ENCODE measurements at places on chromosomes 1 and 21. TPM values are rescaled to one million over a fixed set of nuclear protein-coding genes. Genes with fewer than 3 reads are reported as not detected.

- peaks cover 2% of the 10 kb centered on the region for H3K36me3 ChIP-seq
- H3K4me3 ChIP-seq = no peak overlapping the region
- no peak overlapping the region for H3K27ac ChIP-seq
- DNase-seq = no peak
These were observed 116.0 kb upstream of the ZNHIT6 start for GRCh38 chr1:85824066-85824840.

Gene TOE1
- 23.9 TPM for total RNA-seq

Gene C8A
- total RNA-seq = not detected

DNA sequence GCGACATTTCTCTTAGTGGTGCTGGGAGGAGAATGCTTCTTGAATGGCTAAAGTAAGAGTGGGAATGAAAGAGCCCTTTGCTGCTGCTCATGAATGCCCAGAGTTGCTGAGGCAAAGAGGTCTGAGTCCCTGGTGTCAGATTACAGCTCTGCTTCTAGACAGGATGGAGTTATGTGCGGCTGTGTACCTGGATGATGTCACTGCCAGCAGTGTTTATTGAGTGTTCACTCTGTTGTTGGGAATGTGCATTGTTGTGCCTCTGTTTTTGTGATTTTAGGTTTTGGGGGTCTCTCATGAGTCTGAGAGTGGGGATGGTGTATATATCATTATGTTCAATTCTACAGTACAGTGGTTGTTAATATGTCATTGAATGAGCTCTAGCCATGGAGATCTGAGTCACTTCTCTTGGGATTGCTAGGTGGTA, 2.7 kb downstream of the CDC14A start:
- peaks cover 65% of the 10 kb centered on the region for H3K4me1 ChIP-seq
- peak overlapping the region; percentile 96 for H3K27ac ChIP-seq
- no peaks in the 10 kb centered on the region for H3K27me3 ChIP-seq
- DNase-seq = no peak
- H3K4me3 ChIP-seq = peak overlapping the region; percentile 99

DNA sequence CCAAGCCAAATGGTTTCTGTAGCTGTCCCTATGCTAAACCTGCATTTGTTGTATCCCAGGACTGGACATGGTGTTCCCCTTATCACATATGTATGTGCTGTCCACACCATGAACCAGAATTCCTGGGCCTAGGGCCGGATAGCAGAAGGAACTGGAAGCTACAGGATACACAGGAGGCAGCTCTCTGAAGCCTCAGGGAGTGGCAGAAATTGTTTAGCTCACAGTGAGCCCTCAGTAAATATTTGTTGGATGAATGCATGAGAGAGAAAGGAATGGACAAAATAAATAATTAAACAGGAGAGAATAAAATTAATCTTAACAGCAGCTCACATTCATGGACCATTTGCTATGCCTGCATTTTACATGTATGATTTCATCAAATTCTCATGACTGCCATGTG, 2.1 kb downstream of the NIPAL3 start:
- H3K27me3 ChIP-seq = no peaks in the 10 kb centered on the region
- peak overlapping the region; percentile 27 for H3K27ac ChIP-seq
- no peak for DNase-seq
- H3K4me1 ChIP-seq = peaks cover 89% of the 10 kb centered on the region
- H3K36me3 ChIP-seq = peaks cover 31% of the 10 kb centered on the region
- H3K4me3 ChIP-seq = peak overlapping the region; percentile 97

Gene NCF2
- 22.6 TPM for total RNA-seq

DNA sequence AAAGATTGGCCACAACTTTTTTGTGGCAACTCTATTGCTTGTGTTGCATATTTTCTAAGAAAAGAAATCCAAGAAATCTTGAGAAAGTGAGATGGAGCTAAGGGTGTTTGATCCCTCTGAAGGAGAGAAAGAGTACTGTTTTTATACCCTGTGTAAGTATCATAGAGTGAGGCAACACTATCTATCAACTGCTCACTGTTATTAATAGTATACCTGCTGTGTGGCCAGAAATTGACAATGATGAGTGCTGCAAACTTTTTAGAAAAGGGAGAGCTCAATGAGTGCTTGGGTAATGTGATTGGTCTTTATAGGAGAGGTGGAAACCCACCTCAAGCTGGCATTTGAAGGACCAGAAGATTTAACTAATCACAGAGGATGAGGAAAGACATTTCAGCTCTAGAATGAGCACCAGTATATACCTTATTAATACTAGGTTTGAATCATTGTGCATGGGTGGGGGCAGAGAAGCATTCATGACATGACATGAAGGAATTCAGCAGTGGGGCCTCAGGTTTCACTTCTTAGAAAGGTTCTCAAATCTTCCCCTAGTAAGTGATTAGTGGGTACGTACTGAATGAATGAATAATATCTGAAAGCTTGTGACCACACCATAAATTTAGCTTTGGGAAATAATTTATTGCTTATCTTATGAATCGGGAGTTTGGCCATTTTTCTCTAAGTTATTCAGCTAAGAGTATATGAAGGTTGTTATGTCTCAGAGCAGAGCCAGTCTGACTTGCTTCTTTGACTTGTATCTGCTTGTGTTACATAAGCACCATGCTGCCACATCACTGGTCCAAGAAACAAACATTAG, 169.2 kb upstream of the SGIP1 start:
- peak overlapping the region; percentile 59 for H3K4me3 ChIP-seq
- no peak for DNase-seq
- peaks cover 27% of the 10 kb centered on the region for H3K36me3 ChIP-seq
- H3K27ac ChIP-seq = peak overlapping the region; percentile 23
- H3K4me1 ChIP-seq = peaks cover 86% of the 10 kb centered on the region

GRCh38 chr1:233909195-233909594, 4.7 kb downstream of the SLC35F3 start:
- DNase-seq = no peak
- H3K4me3 ChIP-seq = no peak overlapping the region
- no peak overlapping the region for H3K27ac ChIP-seq
- peaks cover 50% of the 10 kb centered on the region for H3K27me3 ChIP-seq
- H3K36me3 ChIP-seq = peaks cover 5% of the 10 kb centered on the region
- H3K4me1 ChIP-seq = peaks cover 2% of the 10 kb centered on the region

Gene MEF2D
- 86.8 TPM for total RNA-seq

DNA sequence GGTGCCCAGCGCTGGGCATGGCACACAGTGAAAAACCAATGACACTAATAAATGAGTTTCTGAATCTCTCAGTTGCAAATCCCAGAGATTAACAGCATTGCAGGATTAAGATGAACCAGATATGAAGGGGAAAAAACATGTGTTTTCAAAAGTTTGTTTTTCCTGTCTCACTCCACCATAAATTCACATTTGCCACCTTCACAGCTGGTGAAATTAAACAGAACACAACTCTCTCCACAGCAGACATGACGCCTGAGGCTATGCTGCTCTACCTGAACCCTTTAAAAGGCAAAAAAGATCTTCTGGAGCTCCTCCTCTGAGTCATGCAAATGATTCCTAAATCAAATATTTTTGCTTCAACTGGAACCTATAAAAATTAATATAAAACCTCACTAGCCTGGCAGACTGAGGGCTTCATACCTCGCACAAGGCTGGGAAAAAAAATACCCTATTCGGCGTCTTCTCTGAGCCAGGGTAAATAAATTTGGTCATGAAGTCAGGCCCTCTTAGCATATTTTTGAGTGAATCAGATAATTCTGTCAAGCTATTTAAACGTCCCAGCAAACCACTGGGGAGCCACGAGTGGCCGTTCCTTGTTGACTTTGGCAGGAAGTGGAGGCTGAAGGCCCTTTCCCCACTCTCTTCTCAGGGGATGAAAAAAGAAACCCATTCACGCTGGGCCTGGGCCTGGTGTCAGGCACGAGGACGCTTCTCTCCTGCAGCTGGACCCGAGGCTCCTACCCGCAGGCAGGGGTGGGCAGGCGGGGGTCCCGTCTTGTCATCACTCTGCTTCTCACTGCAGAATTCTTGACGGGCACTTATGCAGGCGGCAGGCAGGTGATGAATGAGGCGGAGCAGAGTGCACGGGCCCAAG, 53.0 kb downstream of the DMRTB1 start:
- DNase-seq = no peak
- H3K27ac ChIP-seq = no peak overlapping the region
- H3K4me3 ChIP-seq = no peak overlapping the region
- no peaks in the 10 kb centered on the region for H3K36me3 ChIP-seq
- H3K4me1 ChIP-seq = no peaks in the 10 kb centered on the region

DNA sequence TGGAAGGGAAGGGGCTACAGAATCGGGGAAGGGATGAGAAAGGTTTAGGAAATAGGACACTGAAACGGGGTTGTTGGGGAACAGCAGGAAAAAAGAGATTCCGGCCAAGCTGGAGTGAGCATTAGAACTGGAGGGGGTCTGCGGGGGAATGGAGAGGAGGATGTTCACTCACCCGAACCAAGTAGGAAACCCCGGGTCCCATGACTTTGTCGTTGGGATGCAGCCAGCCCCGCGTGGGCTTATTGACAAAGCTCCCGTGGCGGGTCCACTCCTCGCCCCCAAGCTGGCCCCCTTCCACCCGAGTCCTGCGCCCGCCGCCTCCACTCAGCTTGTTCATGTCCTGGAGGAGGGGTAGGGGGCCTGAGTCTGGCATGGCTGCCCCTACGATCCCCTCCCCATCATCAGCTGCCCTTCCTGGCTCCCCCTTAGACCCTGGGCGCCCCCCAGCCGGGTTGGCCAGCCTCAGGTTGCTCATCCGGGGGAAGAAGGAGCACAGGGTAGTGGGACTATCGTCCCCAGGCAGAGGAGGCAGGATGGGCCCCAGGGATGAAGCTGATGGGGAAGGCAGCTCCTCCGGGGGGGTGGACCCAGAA, 591 bp downstream of the SHC1 start:
- no peak overlapping the region for H3K4me3 ChIP-seq
- no peak for DNase-seq
- peaks cover 6% of the 10 kb centered on the region for H3K36me3 ChIP-seq
- peaks cover 44% of the 10 kb centered on the region for H3K4me1 ChIP-seq
- H3K27me3 ChIP-seq = no peaks in the 10 kb centered on the region

- peaks cover 15% of the 10 kb centered on the region for H3K27me3 ChIP-seq
- peak overlapping the region; percentile 75 for H3K4me3 ChIP-seq
- DNase-seq = no peak
- peaks cover 23% of the 10 kb centered on the region for H3K4me1 ChIP-seq
- no peak overlapping the region for H3K27ac ChIP-seq
These were observed 173 bp downstream of the FABP3 start for GRCh38 chr1:31372751-31373055.

Gene GPR52
- total RNA-seq = 1.6 TPM

DNA sequence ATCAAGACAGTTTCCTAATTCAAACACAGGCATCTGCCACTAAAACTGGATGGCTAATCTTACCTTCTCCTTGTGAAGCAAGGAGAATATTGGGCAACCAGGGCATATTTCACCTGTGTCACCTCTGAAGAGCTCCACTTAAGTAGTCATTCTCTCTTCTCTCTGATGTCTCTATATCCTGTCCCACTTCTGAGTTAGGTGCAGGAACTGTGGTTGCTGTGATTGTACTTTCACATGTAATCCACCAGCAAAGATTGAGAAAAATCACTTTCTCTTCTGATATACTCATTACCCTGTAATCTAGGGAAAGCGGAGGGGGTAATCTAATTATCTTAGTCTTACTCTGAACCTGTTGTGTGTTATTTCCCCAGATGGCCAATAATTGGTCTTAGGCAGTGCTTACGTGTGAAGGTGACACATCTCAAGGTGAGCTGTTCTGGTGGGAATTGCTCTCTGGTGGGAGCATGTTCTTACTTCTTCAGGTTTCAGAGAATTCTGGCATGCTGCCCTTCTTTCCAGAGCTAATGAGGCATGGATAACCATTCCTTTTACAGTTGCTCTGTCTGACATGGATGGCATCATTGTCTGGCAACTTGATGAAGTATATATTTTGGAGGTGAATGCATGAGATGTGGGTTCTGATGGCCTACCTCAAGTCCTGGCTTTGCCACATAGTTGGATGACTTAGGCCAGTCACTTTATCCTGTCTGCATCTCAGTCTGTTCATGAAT, 12.0 kb downstream of the XCL2 start:
- no peaks in the 10 kb centered on the region for H3K27me3 ChIP-seq
- H3K4me1 ChIP-seq = peaks cover 54% of the 10 kb centered on the region
- no peak overlapping the region for H3K27ac ChIP-seq
- H3K4me3 ChIP-seq = no peak overlapping the region
- DNase-seq = peak; percentile 14

Gene SYNJ1
- 17.3 TPM for total RNA-seq

DNA sequence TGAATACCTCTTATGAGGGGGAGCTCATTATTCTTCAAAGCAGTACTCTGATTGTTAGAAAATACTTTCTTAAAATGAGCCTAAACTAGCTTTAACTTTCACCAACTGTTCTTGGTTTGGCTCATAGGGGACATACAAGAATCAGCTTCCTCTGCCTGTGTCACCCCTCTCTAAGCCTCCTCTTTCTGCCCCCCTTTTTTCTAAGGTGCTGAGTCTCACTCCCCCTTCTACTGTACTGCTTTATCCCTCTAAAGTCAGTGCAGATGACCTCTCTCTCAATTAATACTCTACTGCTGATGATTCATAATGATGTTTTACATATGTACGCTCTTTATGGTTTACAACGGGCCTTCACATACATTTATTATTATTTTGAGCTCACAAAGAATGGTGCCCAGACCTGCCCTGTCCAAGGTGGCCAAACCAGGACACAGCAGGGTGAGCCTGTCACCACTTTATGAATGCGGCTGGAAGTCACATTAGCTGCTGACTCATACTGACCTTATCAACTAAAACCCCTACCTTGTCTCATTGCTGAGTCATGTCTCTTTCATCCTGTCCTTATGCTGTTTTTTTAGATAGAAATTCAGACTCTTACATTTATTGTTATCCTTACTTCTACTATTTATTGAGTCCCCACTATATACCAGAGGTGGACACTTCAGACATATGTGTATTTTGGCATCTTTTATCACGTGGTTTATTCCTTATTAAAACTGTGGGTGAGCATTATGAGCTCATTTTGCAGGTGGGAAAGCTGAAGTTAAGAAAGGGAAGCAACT, 126.9 kb downstream of the RNF220 start:
- no peaks in the 10 kb centered on the region for H3K36me3 ChIP-seq
- peak; percentile 7 for DNase-seq
- peaks cover 9% of the 10 kb centered on the region for H3K4me1 ChIP-seq
- H3K4me3 ChIP-seq = no peak overlapping the region

Gene SLC26A9
- not detected for total RNA-seq

DNA sequence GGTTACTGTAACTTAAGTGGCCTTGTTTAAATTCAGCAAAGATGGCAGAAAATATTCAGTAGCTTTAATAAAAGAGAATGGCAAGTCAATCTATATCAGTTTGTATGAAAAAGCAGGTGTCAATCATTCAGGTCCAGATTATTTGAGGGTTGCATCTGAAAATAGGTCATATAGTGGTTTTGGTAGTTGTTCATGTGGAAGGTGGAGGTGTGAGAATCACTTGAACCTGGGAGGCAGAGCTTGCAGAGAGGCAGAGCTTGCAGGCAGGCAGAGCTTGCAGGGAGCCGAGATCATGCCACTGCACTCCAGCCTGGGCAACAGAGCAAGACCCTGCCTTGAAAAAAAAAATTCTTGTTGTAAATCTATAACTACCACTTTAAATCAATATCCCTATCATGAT, 88.6 kb downstream of the ZSWIM5 start:
- peak overlapping the region; percentile 68 for H3K27ac ChIP-seq
- H3K4me3 ChIP-seq = no peak overlapping the region
- no peak for DNase-seq
- no peaks in the 10 kb centered on the region for H3K27me3 ChIP-seq

- H3K36me3 ChIP-seq = no peaks in the 10 kb centered on the region
- peaks cover 24% of the 10 kb centered on the region for H3K27me3 ChIP-seq
- DNase-seq = no peak
These were observed 9.3 kb downstream of the FMO1 start for GRCh38 chr1:171257607-171258076.

GRCh38 chr1:159889202-159889601, 10.8 kb downstream of the CFAP45 start:
- no peak overlapping the region for H3K4me3 ChIP-seq
- peaks cover 11% of the 10 kb centered on the region for H3K4me1 ChIP-seq
- no peaks in the 10 kb centered on the region for H3K36me3 ChIP-seq

Measured in activated T-cell treated with anti-CD3 and anti-CD28 coated beads, Interleukin-2, amount 50 U/mL, for 72 hours (primary cell).